ENCODE measurements at places on chromosomes 13 and 19. TPM values are rescaled to one million over a fixed set of nuclear protein-coding genes. Genes with fewer than 3 reads are reported as not detected.

CERS1 gene
- polyA plus RNA-seq = 5.2 TPM

CCDC122 gene
- 9.7 TPM for polyA plus RNA-seq

PPM1N gene
- polyA plus RNA-seq = not detected

GRCh38 chr13:112846411-112847115, 122.5 kb upstream of the MCF2L start:
- DNase-seq = no peak

DNA sequence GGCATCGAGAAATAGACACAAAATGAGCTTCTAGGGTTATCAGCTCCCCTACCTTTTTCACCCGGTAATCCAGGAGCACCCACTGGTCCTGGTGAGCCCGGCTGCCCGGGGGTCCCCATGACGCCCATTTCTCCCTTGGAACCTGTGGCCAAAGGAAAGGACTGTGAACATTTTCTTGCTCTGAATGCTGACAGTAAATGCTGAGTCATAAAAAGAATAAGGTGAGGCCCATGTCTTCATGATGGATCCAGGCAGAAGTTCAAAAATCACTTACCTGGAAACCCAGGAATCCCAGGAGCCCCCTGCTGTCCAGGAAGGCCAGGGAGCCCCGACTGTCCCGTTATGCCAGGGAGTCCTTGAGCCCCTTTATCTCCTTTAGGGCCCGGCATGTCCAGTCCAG, 129.2 kb downstream of the COL4A1 start:
- DNase-seq = no peak

- DNase-seq = no peak
Measured at GRCh38 chr13:113491418-113491883, 940 bp upstream of the DCUN1D2 start.

DNA sequence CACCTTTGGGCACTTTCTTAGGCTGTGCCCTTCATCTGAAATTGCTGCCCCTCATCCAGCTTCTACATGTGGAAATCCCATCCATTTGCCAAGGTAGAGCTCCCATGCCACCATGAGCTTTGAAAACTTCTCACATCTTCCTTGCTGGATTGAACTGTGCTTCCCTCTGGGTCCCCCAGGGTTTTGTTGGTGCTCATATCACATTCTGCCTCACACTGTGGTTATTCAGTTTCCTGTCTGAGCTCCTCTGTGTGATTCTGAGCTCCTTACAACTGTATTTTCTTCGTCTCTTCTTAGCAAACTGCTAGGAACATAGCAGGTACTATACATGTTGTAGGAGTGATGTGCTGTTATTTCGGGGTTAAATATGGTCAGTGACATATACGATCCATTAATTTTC, 74.9 kb upstream of the KL start:
- DNase-seq = no peak

GRCh38 chr13:23430664-23431063, 2.8 kb downstream of the SACS start:
- no peak for DNase-seq

DNA sequence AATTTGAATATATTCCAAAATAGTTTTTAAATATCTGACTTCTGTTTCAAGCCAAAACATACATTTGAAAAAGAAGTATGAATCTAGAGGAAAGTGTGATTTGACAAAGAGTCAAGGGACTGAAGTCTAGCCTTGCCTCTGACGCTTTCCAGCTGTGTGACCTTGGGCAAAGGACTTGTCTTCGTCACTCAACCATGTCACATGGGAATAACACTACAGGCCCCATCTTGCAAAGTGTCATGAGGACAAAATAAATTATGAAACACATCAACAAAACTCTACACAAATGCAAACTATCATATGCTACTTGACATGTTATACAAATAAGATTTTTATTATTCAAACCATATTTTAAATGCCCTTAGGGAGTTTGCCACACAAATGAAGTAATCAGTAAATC, 73.0 kb downstream of the CYSLTR2 start:
- peak; percentile 49 for DNase-seq

- no peak for DNase-seq
Measured at GRCh38 chr19:49663224-49663623, 2.4 kb downstream of the IRF3 start.

Data from right renal cortex interstitium (tissue), 3 donors.